ENCODE measurements at places on chromosomes 7 and 10. TPM values are rescaled to one million over a fixed set of nuclear protein-coding genes. Genes with fewer than 3 reads are reported as not detected.

Gene NKX2-3
- total RNA-seq: not detected

Gene CCDC146
- 0.35 TPM for total RNA-seq

Gene SLC13A1
- not detected for total RNA-seq

Gene ZNF467
- total RNA-seq: 0.19 TPM

Gene MALRD1
- 0.42 TPM for total RNA-seq

Gene ATOH7
- 1.8 TPM for total RNA-seq
